ENCODE measurements at places on chromosomes 1 and 21.

- no peak for DNase-seq
Observed at GRCh38 chr1:74193908-74194307, 4.1 kb downstream of the LRRIQ3 start.

DNA sequence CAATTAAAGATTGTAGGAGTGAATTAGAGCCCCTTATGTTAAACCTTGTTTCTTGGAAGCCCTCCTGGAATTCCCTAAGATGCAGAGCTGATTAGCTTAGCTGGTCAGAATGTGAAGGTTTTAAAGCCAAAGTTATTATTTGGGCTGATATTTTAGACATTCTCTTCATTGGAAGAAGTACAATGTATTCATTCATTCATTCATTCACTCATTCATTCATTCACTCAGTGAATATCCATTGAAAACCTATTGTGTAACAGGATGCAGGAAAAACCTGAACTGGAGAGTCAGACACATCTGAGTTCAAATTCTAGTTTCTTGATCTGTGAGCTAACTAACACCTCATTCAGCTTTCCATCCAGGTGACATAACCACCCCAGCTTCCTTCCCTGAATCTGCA is 29.7 kb downstream of the DDR2 start:
- no peak for DNase-seq

DNA sequence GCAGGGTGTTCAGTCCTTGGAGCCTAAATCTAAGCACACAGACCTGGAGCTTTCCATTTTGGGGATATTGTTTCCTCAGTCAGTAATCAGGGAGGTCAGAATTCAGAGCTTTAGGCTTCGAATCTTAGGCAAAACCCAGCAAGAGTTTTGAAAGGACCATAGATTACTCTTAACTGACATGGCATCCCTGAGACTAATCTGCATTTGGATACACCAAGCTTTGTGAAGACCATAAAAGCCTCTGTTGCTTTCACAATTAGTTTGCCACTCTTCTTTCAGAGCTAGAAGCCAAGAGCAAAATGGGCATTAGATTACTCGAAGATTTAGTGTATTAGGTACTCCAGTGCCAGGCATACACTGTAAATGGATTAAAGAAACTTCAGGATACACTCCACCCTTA is 131.8 kb upstream of the GREM2 start:
- DNase-seq, result no peak

GRCh38 chr1:12714710-12715475 is 1.0 kb upstream of the AADACL3 start:
- no peak for DNase-seq

DNA sequence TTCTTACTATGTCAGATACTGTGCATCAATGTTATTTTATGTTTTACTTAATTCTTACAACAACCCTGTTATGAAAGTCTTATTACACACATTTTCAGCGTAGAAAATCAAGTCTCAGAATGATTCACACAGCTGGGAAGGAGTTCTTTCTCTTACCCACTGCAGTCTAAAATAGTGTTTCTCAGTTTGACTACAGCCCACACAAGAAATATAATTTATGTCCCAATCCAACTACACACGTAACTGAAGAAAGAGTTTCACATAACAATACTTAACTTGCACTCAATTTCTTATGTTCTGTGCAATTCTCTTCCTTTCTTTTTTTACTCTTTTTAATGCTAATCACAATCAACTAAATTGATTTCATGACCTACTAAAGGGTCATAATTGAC is 252.8 kb upstream of the ADGRL2 start:
- DNase-seq, result no peak

DNA sequence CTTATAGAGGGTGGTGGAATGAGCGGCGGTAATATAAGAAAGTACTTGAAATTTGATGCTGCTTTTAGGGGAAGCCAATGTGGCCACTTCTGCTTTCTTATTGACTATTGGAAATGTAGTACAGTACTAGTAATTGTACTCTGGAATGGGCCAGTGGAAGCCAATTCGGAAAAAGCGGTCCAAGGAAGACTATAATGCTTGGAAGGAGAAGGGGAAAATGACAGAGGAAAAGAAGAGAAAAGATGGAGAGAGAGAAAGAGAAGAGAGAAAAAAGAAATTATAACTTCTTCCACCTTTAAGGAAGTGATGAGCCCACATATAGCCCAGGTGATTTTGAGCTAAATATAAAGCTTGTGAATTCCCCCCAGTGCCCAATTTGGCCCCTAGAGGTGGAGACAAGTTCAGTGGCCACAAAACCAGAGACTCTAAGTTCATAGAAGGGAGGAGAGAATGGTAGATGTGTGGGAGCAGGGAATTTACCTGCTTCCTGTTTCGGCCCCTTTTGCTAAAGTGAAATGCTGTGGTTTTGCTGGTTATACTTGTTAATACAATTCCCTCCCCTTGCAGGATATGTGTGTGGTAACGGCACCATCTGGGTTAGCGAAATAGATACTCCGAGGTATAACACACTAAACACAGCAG is 35.7 kb upstream of the DUSP10 start:
- no peak for DNase-seq

GRCh38 chr1:117653732-117654492 is 48.1 kb downstream of the TENT5C start:
- DNase-seq, result no peak

GRCh38 chr1:169696273-169697100 is 14.9 kb downstream of the SELL start:
- no peak for DNase-seq

DNA sequence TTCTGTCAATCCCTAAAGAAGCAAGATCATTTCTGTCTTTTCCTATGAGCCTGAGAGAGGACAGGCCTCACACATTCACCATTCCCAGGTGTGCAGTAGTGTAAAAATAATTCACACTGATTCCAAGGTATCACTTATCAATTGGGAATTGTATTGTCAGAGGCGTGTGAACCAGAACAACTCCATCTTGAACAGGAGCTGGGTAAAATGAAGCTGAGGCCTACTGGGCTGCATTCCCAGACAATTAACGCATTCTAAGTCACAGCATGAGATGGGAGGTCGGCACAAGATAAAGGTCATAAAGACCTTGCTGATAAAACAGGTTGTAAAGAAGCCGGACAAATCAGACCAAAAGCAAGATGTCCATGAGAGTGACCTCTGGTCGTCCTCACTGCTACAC is 239.2 kb downstream of the SMYD3 start:
- no peak for DNase-seq

- no peak for DNase-seq
Observed at GRCh38 chr1:152681616-152682015, 4.3 kb upstream of the LCE2B start.

- no peak for DNase-seq
Observed at GRCh38 chr1:222971146-222971545, 156.3 kb downstream of the DISP1 start.

- no peak for DNase-seq
Observed at GRCh38 chr21:44262338-44263056, 800 bp upstream of the DNMT3L start.

DNA sequence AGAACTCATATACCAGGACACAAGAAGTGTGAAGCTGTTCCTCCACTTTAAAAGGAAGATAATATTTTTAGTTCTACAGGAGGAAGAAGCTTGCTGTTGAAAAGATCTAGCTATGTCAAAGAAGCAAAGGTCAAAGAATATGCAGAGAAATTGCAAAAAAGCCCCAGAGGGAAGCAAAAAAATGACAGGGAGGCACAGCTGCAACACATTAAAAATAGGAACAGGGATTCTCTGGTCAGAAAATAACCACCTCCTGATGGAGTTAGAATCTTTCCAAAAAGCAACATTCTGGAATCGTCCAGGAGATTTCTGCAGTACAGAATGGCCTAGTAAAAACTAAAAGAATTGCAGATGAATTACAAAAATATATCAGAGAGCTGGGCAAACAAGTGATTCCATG is 238.9 kb upstream of the PRMT6 start:
- no peak for DNase-seq

- DNase-seq, result no peak
Observed at GRCh38 chr21:36504067-36505058, 24.4 kb upstream of the CLDN14 start.

DNA sequence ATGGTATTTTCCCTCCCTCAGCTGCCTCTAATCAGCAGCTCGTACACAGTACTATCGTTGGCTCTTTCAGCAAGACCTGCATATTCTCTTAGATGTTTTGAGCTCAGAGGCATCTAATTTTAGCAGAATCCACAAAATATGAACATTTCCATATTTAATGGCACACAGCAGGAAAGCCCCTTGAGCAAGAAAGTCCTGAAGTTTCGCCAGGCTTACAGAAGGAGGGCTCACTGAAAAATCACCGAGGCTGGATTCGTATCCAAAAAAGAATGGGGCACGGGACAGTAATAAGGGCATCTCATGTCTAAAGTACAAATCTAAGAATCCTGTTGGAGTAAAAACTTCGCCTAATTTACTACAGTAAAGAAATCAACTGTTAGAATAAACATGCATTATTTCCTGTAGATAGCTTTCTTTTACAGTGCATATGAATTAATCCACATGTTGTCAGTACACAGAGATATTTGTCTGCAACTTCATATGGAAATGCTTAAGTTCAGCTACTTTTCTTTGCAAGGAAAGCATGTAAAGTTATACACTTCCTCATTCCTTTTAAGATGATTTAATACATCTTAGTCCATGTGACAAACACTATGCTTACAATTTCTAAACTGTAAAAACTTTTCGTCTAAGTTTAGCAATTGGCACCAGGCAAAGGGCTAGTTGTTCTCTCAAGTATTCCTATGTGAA is 1205.3 kb upstream of the ADGRL4 start:
- DNase-seq, result no peak

- no peak for DNase-seq
Observed at GRCh38 chr1:159937054-159937750, 8.2 kb downstream of the IGSF9 start.

GRCh38 chr1:31668303-31668883 is 23.7 kb upstream of the PEF1 start:
- DNase-seq, result no peak

GRCh38 chr1:181817091-181817490 is 244.4 kb downstream of the ZNF648 start:
- DNase-seq, result no peak

DNA sequence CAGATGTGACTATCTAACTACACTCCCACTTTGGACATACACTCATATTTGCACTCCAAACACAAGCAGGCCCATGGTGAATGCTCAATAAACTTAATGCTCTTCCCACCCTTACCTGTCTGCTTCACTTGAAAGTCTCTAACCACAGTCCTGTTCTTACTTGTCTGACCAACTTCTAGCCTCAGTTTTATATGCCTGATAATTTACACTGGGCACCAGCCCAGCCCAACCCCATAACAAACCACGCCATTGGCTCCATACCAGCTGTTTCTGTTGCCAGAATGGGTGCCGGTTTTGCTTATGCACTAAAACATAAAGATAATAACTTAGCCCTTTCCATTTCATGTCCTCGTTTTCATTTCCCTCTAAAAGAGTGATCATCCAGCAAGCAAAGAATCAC is 395.4 kb downstream of the NTNG1 start:
- no peak for DNase-seq

DNA sequence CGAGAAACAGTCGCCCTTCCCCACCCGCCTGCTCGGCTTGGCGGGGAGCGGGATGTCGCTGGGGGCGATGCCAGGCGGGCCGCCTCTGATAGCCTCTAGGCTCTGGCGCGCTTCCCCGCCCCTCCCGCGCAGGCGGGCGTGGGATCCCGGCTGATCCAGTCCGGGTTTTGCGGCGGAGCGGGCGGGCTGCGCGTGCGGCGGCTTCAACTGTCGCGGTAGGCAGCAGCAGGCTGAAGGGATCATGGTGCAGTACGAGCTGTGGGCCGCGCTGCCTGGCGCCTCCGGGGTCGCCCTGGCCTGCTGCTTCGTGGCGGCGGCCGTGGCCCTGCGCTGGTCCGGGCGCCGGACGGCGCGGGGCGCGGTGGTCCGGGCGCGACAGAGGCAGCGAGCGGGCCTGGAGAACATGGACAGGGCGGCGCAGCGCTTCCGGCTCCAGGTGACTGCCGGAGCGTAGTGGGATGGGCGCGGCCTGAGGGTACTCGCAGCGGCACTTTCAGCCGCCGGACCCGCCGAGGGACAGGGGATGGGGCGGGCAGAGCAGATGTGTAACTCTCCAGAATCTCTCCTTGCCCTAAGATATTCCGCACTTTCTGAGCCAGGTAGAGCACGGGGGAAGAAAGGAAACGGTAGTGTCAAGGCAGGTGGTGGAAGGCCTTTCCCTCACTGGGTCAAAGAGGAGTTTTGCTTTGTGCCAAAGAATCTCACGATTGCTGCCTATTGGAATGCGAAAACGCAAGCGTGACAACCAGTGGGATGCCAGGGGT is at the start of gene FAAH:
FAAH (plus strand) TSS at position 210 of the 764 bp plus-strand sequence; CDS start at position 242, 32 bp downstream.
- DNase-seq, result no peak

- no peak for DNase-seq
Observed at GRCh38 chr21:42313501-42313969, 1.7 kb downstream of the TFF3 start.

DNA sequence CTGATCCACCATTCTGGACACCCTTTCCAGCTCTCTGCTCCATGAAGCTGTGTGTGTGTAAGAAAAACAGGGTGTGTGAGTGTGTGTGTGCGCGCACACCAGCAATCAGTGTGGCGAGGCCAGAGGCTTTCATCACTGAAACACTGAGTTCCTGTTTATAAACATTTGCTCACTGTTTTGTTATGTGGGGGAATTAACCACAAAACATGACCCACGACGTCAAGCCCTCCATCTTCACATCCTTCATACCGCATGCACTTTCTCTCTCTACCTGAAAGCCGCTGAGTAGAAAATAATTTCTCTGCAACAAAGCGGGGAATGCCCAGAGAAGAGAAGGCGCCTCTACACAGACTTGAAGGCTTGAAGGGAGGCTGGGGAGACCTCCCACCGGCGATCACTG is 148.9 kb upstream of the IRF2BP2 start:
- no peak for DNase-seq

- DNase-seq, result peak; percentile 75
Observed at GRCh38 chr1:21818656-21819055, 6.6 kb downstream of the LDLRAD2 start.

DNA sequence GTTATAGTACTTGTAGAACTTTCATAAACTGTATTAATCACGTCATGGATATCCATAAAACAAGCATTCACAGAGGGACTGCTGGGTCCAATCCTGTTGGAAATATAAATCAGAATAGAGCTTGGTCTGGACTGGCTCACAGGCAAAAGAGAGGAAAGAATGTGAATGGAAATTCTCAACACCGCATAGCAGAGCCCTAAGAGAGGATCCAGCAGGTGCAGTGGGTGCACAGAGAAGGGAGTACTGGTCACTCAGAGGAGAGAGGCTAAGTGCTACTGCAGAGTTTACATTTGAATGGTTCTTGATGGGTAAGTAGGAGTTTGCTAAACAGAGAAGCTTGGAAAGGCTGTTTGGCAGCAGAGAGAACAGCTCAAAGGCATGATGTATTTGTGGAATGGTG is 231.7 kb downstream of the PAPPA2 start:
- DNase-seq, result no peak

DNA sequence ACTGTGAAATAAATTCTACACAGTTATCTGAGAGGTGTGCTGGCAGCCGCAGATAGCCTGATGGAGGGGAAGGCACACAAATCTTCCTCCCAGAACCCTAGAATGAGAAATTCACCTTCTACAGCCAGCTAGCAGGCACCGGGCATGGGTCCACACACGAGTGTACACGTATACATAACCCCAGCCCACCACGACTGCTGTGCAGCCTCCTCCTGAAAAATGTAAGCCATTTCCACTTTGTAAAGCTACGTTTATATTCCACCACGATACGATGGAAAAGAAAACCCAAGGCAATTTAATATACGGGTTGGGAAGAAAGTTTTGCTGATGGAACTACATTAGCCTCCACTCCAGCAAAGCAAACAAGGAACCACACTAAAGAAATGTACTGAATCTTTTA is 1.8 kb downstream of the BTG3 start:
- no peak for DNase-seq

Data from GM12892 (cell line).